ENCODE measurements at places on chromosomes 3 and 15.

DNA sequence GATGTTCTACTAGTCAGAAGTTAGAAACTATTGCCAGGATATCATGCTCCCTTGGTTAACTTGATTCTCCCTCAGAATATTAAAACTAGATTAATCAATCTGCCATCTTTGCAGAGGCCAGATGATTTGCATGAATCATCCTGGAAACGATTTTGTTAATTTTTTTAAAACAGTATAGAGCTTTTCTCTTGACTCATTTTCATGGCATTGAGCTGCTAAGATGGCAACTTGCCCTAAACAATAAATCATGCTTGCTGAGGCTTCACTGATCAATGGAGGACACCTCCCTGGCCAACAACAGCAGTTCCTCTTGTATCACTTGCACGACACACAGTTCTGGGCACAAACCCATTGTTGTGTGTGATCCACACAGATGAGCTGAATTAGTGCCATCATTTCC is 109.1 kb downstream of the COL6A6 start:
- no peak for DNase-seq

GRCh38 chr3:111107662-111108035 is 36.0 kb downstream of the NECTIN3 start:
- no peak for DNase-seq

DNA sequence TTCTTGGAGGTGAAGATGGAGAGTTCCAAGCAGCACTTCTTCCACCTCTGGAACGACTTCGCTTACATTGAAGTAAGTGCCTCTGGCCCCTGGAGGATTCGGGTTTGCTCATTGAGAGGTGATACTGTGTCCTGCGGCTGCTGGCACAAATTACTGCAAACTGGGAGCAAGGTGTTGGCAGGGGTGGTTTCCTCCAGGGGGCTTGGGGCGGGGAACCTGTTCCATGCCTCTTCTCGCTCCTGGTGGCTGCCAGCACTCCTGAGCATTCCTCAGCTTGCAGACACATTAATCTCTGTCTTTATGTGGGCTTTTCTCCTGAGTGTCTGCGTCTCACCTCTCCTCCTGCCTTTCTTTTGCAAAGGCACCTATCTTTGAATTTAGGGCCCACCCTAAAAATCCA is 47.4 kb downstream of the MESD start:
- DNase-seq, result no peak

DNA sequence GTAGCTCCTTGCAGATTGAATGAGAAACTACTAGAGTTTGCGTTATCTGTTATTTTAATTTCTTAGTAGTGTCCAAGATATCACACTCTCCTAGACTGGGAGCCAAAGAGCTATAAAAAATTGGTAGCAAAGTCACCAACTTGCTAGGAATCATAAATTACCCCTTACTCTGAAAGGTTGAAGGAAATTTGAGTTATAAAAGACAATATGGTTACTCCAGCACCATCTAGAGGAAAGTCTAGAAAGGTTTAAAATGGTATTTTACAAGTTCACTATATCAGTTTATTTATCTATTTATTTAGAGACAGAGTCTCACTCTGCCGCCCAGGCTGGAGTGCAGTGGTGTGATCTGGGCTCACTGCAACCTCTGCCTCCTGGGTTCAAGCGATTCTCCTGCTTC is 121.6 kb downstream of the RBPMS2 start:
- no peak for DNase-seq

GRCh38 chr3:6165951-6166350 is 695.0 kb upstream of the GRM7 start:
- DNase-seq, result no peak

DNA sequence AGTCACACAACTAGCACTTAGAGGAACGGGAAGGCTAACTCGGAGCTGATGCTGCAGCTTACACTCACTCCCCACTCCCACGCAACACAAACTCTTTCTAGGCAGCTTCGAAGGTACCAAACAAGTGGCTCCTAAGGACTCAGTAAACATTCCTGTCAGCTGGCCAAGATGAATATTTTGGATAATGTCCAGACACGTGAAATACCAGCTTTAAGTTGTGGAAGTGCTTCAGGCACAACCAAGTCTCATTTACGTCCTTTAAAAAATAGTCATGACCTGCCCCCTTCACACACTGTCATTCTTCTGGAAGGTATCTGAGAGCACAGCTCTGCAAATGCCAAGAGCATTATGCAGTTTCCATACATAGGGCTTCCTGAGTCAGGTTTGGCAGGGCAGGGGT is 1005.9 kb upstream of the CFAP20DC start:
- no peak for DNase-seq

DNA sequence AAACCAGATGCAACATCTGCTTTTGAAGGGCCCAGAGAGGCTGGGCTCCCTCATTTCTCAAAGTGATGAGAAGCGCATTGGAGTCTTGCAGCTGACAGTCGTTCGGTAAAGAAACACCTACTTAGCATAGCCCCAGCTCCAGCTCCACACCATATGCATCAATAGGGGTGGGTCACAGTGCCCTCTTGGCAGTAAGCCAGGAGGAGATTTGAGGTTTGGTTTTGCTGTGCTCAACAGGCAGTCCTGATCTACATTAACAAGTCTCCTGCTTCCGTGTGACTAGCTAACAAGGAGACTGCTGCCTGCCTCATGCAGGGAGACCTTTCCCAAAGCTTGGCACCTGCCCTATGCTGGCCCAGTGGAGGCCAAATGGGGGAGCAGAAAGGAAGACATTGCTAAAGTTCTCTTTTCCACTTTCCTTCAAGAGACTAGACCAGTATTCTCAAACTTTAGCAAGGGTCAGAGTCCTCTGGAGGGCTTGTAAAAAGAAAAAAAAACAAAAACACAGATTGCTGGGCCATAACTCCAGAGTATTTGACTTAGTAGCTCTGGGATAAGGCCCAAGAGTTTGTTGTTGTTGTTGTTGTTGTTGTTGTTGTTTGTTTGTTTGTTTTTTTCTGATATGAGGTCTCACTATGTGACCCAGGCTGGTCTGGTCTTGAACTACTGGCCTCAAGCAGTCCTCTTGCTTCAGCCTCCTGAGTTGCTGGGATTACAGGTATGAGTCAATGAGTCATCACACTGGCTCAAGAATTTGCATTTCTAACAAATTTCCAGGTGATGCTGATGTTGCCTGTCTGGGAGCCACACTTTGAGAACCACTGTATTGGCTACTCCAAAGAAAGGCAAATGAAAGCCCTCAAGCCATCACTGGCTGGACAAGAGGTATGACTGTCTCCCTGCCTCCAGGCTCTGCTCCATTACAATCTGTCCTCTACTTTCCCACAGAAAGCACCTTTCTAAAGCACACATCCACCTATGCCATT is 294.9 kb downstream of the RORA start:
- no peak for DNase-seq

GRCh38 chr3:34260271-34261000 is 462.0 kb downstream of the PDCD6IP start:
- no peak for DNase-seq

DNA sequence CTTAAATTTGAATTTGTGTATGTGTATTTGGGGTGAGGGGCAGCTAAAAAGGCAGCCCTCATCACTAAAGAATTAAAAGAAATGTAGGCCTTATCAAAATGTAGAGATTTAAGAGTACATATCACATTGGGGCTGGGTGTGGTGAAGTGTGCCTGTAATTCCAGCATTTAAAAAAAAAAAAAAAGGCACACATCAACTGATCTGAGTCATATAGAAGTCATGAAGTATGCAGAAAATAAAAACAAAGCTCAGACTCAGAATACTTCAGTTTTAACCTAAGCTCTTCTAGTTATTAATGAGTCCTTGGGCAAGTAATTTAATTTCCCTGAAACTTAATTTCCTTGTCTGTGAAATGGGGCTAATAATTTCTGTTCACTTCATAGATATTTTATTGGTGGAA is 31.6 kb downstream of the SLC24A1 start:
- no peak for DNase-seq

DNA sequence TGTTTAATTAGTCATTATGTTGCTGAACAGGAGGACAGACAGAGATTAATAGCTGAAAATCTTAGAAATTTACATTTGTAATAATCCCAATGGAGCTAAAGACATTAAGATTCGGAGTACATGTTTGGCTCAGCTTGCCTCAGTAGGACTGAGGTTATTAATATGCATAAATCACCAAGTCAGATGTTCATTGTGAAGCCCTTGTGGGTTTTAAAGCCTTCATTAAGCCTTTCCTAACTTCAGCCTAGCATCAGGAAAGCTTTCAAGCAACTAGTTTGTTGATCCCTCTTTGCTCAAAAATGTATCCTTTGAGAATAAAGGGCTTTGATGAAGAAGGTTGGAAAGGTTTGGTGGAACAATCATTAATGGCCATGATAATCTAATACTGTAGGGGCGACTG is 178.2 kb upstream of the CGNL1 start:
- no peak for DNase-seq

GRCh38 chr3:15629860-15630597 is 28.5 kb downstream of the BTD start:
- DNase-seq, result peak; percentile 82

DNA sequence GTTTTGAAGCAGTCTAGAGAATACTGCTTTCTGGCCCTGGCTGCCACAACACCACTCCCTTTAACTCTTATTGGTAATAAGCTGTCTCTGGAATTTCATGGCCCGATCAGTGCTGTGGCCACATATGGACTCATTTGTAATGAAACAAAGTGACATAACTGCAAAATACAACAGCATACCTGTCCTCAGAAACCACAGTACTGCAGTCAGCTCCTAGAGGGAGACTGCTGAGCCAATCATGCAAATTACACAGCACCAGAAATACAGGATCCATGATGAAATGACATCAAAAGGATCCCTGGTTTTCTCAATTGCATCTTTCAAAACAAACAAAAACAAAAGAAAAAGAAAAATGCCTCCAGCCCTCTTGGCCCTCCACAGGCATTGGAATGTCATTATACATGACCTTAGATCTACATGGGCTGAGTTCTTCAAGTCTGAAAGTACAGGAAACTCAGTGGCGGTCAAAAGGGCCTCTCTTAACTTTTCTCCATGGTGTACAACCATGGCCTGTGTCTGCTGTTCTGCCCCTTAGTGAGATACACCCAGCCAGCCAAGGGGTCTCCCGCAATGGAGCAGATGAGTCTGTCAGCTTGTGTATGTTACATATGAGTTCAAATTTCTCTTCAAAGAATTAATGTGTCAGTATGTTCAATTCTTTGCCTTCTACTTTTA is 24.9 kb upstream of the KBTBD12 start:
- DNase-seq, result no peak

DNA sequence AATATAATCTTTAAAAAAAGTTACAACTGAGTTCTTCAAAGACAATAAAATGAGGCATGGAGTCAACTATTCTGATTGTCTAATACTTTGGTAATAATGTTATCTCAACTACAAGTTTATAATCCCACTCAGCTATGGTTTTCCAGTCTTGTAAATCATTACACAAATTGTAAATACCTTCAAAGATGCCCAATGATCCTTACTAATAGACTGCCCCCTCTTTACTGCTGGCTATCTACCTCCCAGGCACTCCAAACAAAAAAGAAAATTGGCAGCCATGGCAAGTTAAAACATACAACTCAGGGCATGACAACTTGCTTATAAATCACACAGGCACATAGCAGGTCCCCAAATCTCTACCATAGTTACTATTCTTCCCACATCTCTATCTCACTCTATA is 58.5 kb downstream of the ZNF280D start:
- no peak for DNase-seq

GRCh38 chr15:57328897-57329296 is 47.4 kb upstream of the CGNL1 start:
- DNase-seq, result no peak

DNA sequence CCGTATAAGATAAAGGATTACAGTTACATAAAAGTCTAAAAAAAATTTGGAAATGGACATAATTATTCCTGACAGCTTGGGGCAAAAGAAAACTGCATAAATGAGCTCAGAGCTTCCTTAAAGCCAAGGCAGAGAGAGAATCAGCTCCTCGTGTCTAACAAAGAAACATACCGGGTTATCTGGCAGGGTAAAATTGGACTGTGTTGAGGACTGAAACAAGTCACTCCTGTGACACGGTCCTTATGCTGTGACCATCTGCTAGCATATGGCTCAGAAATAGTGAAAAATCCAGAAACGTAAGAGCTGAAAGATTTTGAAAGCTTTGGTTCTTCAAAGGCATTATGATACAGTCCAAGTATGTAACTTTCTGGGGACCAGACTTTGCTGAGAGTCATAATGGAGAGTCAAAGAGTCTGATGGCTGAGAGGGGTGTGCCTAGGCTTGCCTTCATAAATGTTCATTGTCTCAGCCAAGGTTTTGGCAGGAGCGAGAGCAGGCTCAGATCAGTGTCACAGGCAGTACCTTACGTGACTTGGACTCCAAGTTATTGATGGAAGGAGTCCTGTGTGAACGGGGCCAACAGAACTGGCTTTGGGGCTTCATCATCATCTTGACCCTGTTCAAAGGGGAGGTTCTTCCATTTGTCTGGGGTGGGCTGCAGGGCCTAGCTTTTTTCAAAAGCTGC is 12.5 kb downstream of the MAP6D1 start:
- DNase-seq, result peak; percentile 10

- DNase-seq, result no peak
Observed at GRCh38 chr3:140816372-140817195, 125.1 kb upstream of the SLC25A36 start.

GRCh38 chr15:76195506-76196268 is 115.6 kb downstream of the ETFA start:
- DNase-seq, result no peak

GRCh38 chr3:44234648-44235268 is 6.9 kb upstream of the TOPAZ1 start:
- DNase-seq, result no peak

DNA sequence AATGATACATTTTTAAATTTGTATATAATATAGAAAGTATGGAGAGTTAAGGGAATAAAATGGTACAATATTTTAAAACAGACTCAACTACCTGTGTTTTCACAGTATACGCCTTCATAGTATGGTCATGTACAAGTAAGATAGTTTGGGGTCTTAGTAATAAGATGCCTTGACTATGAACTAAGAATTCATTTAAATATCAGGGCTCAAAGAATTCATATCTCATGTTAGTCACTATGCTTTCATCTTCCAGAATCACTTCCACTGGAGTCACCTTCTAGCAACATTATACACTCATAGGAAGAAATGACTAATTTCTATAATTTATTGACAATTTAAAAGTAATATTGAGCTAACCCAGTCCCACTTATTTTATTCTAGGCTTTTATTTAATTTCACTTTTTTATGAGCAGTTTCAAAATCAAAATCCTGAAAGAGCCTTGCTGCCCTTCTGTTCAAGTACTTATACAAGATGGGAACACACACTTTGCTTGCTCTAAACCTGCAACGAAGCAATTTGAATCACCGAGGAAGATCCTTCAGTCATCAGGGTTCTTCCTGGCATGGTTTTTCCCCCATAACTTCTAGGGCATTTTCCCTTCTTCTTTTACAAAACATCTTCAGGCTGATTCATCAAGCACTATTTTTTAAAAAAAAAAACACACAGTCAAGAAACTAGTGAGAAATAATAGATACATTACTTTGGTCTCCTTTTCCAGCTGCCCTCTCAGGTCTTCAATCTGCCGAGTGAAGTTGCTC is 94.1 kb downstream of the MYH15 start:
- DNase-seq, result no peak

DNA sequence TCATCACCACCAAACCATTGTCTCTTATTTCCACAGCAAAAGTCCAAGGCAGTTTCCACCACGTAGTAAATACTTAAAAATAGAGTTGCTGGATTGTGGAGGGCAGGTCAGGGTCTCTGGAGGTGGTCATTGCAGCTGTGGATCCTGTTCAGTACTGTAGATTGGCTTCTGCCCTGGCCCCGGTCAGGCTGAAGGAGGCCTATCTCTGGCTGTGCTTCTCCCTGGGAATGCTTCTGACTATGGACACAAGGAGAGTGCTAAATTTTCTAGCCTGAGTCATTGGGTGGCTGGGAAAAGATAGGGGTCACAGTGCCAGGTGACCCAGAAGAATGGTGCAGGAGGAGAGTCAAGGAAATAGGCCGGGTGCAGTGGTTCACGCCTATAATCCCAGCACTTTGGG is 26.3 kb upstream of the GMPPB start:
- DNase-seq, result no peak

Data from activated effector memory CD4-positive, alpha-beta T cell treated with anti-CD3 and anti-CD28 coated beads, Interleukin-2, amount 50 U/mL, for 16 hours (primary cell).